ENCODE measurements at places on chromosomes 11 and 22.

GRCh38 chr22:19824926-19825339 is 29.7 kb downstream of the GNB1L start:
- DNase-seq = no peak

DNA sequence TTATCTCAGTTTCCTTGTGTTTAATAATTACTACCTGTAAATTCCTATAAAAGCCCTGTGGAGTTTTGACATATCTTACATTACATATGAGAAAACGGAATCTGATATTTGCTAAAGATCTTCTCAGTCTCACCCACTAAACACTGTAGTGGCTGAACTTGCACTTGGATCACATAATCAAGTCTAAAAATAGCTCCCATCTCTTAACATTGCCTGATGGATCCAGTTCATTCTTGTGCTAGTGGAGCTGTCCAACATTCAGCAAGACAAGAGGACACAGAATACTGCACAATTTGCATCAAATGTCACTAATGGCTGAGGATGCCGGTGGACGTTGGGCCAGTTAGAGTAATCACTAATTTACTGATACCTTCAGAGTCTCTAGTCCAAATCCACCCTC is 569.9 kb upstream of the ANO5 start:
- no peak for DNase-seq

DNA sequence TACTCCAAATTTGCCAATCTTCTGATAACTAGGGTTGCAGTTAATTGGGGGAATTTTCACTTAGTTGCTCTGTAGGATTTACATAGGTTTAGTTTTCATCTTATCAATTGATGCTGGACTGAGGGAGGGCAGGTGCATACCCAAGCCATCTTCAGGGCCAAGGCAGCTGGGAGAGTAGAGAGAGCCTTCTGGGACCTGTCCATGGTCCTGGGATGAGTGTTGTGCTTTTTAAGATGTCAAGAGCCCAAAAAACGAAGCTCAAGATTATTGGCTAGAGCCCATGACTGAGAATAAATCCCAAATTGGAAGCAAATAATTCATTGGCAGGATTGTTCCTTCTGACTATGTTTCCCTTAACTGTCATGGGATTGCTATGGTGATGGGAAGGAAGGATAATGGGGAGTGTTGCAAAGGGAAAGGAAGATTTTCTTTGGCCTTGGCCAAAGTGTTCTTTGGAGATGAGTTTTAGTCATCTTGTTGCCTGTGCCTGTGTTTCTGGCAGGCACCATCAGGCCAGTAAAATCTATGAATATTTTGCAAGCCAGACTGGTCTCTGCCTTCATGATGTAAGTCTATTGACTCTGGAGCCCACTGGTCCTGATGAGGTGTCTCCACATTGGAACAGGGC is 4.5 kb downstream of the SLC22A6 start:
- DNase-seq = no peak

DNA sequence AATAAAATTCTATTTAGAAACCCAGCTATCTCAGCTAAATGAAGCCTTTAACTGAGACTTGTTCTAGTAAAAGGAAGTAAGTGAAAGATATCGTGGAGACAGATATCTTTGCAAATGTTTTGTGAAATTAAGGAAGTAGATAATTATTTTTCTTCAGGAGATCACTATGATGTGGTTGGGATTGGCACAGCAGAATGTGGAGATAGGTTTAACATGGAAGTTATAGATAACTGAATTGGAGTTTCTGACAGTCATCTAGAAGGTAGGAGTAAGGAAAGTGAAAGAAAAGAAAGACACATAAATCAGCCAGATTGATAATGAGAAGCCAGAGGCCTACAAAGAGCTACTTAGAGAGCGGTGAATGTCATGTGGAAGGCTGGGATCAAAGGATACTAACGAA is 4.7 kb upstream of the CASP5 start:
- no peak for DNase-seq

DNA sequence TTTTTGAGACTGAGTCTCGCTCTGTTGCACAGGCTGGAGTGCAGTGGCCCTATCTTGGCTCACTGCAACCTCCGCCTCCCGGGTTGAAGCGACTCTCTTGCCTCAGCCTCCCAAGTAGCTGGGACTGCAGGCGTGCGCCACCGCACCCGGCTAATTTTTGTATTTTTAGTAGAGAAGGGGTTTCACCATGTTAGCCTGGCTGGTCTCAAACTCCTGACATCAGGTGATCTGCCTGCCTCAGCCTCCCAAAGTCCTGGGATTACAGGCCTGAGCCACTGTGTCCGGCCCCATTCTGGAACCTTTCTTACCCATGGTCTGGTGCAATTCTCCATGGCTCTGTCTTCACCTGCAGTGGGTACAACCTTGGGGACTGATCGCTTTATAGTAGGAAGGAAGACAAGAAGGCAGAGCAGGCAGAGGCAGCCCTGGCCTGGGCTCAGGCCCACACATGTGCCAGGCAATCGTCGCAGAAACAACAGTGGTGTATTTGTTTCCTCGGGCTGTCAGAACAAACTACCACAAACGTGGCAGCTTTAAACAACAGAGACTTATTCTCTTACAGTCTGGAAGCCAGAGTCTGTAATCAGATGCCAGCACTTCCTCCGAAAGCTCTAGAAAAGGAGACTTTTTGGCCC is 4.0 kb upstream of the PTGDR2 start:
- no peak for DNase-seq

DNA sequence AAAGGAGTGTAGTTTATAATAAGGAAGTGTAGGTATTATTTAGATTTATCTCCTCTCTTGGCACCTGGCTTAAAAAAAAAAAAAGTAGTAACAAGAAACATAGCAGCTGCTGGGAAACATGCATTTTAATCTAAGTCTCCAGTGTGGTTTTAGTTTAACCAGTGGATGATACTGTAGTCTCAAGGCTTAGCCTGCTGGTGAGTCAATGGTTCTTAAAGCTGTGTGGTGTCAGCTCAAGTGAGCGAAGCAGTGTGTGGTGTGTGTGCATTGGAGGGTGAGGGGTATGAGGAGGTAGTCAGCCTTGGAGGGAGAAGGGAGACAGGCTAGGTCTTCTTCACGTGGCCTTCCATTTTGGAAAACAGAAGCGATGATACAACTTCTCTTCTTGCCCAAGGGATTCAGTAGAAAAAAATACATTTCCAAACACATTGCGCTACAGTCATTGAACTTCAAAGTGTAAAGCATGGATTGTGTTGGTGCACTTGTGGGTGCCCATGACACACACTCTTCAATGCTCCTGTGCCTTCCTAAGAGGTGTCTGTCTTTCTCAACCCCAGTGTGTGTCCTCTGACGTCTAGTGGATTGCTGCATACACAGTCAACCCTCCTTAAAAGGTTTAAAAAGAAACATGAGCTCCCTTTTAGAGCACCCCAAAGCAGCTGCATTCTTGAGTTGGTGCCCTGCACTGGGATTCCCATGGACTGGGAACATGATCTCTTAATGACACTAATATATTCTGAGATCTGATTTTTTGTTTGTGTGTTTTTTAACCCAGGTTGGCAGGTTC is 40.1 kb downstream of the ZBTB16 start:
- DNase-seq = no peak

Data from activated CD8-positive, alpha-beta memory T cell treated with anti-CD3 and anti-CD28 coated beads for 4 hours (primary cell).